ENCODE measurements at places on chromosomes 1 and 21.

- no peak for DNase-seq
Measured at GRCh38 chr1:248691567-248692155, 10.9 kb downstream of the OR14I1 start.

- DNase-seq = no peak
Measured at GRCh38 chr1:2644171-2644570, 11.4 kb upstream of the MMEL1 start.

- no peak for DNase-seq
Measured at GRCh38 chr1:93567255-93567918, 114.2 kb downstream of the BCAR3 start.

DNA sequence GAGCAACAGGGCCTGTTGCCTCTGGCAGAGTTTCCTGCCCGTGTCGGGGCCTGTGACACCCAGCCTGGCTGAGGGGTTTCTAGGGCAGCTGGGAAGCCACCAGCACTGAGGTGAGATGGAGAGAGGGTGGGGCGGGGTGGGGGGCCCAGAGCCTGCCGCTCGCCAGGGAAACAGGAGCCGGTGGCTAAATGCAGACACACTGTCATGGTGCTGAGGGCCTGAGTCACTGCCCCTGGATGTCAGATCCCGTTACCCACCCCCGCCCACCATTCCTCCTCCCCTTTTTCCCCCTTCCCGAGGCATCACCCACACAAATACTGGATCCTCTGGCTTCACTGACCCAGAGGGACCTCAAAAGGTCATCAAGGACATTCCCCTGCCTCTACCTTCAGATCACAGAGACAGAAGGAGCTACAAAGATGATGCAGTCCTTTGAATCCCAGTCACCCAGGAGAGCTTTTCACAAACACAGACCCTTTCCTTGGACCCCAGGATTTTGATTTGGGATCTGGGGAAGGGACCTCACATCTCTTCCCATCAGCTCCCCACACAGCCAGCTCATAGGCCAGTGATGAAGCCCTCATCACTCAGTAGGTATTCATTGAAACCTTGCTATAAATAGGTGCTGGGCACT, 1.9 kb upstream of the HSPB7 start:
- DNase-seq = no peak

DNA sequence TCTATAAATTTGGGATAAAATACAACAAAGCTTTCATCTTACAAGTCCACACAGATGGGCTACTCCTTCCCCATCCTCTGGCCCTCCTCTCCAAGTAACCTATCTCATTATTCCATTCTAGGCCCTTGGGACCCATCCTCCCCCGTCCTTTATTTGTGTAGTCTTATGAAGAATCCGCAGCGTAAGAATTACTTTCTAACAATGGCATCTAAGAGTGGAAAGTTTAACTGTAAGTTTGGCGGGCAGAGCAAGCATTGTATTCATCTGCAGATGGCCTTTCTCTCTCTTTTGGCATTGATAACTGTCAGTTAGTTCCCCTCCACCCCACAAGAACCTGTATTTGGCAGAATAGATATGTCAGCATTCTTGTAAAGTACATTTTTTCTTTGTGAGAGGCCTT, 91.9 kb upstream of the TSPAN2 start:
- DNase-seq = no peak

DNA sequence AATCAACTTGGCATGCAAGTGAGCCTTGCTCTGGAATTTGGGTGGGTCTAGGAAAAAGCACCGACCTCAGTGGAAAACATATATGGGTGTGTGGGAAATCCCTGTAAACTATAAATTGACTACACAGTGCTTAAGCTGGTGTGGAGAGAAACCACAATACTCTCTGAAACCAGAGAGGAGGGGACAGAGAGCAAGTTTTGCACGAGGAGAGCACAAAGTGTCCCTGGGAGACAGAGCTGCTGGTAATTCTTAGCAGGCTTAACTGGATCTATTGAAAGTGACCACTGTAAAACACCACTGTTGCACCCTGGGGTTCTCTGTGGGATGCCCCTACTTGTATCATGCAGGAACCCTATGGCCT, 12.8 kb downstream of the KCNJ15 start:
- DNase-seq = no peak

DNA sequence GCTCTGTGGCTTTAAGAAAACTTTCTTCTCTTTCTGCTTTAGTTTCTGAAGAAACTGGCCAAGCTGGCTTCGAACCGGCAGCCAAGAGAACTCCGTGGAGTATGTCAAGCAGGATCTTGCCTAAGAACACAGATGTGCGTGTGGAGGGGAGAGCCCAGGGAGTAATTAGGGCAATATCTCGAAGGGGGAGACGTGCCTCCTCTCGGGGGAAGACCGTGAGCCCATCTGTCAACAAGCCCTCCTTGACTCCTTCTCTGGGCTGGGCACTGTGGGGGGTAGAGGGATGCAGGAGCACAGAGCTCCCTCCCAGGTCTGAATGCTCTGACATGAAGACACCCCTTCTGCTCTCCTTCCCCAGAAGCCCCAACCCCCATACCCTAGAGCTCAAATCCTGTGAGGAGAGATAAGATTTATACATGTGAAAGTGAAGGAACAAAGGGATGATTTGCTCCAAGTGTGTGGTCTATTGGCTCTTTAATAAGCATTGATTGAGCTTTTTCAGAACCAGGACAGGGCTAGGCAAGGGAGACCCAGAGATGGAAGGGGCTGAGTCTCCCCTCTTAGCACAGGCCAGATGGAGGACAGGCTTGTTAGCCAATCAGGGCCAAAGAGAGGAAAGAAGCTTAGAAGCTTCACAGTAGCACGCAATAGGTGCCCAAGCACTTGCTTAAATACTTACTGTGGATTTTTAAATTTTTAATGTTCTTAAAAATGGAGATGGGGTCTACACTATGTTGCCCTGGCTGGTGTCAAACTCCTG, 37.5 kb downstream of the EDN2 start:
- DNase-seq = no peak

- DNase-seq = no peak
Measured at GRCh38 chr1:153777648-153778047, 2.4 kb downstream of the SLC27A3 start.

- no peak for DNase-seq
Measured at GRCh38 chr1:30612536-30613065, 110.8 kb downstream of the MATN1 start.

DNA sequence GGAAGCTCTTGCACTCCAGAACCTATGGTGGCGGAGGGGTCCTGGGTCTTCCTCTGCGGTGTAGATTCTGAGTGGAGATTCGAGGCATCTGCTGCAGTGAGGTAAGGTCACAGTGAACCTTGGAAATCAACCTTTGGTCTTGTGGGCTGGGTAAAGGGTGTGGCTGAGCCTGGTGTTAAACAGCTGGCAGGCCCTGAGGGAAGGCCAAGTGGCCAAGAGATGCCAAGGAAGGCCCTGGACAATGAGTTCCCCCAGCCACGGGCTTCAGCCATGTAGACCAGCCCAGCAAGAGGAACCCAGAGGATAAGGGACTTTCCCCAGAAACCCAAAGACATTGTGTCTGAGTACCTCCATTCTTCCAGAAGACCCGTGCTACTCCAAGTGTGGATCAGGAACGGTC, 137.2 kb upstream of the ETS2 start:
- no peak for DNase-seq

- DNase-seq = no peak
Measured at GRCh38 chr1:198101716-198102453, 54.9 kb upstream of the NEK7 start.

DNA sequence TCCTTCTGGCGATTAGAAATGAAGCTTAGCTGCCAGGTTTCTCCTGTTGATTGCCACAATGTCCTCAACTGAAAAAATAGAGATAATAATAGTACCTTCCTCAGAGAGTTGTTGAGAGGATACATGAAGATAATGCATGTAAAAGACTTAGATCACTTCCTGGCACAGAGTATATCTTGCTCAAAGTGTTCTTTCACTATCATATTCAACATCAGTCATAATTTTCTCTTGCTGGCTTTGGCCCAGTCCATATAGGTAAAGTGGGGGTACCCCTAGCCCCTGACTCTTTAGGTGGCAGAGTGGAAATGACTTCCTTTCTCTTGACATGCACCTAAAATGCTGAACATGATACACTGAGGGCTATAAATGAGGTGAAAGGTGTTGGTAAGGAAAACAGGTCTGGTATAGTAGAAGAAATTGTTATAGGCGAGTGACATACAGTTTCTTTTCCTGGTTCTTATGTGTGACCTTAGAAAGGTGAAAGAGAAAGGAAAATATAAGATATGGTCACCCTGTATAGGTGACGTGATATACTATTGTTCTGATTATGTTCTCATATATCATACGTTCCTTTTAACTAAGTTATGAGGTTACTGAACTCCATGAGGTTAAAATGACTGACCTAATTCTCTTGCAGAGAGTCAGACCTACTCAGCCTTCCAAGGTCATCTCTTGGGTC, 209.9 kb upstream of the DEPDC1 start:
- DNase-seq = no peak

DNA sequence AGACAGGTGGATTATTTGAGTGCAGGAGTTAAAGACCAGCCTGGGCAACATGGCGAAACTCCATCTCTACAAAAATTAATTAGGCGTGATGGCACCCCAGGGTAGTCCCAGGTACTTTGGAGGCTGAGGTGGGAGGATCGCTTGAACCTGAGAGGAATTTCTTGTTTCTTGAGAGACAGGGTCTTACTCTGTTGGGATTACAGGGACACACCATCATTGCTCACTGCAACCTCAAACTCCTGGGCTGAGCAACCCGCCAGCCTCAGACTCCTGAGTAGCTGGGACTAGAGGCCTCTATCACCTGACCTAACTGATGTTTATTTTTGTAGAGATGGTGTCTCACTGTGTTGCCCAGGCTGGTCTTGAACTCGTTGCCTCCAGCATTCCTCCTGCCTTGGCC, 24.8 kb downstream of the DHX9 start:
- DNase-seq = no peak

DNA sequence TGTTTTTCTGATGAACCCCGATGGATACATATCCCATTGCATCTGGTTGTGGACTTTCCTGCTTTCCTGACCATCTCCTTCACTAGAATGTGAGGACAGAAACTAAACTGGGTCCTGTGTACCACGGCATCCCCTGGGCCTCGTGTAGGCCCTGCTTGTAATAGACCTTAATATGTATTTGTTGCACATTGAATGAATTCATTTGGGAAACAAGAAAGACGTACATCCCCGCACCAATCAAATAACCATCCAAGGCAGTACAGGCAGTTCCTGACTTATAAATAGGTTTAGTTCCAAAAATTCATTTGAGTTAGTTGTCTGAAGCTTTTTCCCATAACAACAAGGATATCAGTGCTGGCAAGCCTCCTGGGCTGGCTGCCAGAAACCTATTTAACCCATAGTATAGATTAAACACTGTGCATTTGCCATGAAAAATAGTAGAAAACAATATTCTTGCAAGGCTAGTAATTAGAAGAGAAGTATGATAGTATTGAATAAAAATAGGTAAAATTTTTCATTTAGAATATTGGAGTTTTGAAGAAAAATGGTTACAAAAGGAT, 81.8 kb upstream of the CD34 start:
- DNase-seq = no peak

- DNase-seq = no peak
Measured at GRCh38 chr1:19710825-19711611, 46.3 kb downstream of the HTR6 start.

DNA sequence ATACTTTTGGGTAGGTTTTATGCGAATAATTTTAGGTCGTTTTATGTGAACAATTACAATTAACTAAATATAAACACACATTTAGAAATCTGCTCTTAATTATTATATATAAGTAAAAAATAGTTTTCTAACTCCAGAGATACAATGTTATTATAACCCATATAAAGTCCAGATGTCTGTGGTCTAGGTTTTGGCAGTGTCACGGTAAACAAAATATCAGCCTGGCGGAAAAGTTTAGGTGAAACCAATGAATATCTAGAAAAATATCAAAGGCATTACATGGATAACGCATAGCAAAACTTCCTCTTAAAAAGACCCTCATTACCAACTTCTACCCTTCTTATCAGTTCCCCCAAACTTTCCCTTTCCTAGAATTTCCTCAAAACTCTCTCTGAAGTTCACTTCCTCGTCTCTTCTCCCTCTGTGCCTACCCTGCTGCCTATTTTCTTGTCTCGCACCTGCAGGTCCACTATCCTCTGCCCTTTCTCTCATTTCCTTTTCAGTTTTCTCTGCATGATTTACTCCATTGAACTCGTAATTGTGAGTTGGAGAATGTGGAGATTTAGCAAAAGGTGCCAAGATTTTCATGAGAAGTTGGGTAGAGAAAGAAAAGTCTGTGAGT, 21.8 kb downstream of the VTCN1 start:
- DNase-seq = no peak

DNA sequence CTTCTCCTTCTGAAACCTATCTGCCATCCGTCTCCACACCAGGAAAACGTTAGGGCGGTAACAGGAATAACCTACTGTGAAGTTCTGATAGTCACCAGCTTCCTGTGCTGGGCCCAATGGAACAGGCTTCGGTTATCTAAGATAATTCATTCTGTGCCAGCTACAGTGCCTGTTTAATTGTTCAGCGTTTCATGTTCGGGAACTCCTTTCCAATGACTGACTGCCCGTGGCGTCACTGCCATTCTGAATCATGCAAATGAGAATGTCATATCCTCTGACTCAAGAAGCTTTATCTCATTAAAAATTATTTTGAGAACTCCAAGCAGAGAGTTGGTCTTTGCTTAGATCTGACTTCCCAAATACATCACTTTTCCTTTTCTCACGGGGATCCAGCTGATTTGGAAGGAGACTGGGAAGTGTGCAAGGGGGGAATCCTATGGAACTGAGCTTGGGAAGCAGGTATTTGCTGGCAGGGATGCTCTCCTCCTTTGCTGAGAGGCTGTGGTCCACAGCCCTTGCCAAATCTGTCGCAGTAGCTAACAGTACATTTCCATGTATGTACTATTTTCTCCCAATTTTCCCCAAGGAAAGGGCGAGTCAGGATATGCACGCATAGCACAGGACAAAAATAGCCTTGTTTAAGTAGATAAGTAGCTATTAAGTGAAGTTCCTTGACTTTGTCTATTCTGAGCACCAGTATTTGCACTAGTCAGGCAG, 358.7 kb downstream of the LTN1 start:
- no peak for DNase-seq

GRCh38 chr1:92298573-92299476, at the start of the genes GLMN and RPAP2:
GLMN (minus strand) TSS chr1:92298987; CDS start chr1:92297999, 988 bp downstream.
RPAP2 (plus strand) TSS chr1:92299059; CDS start chr1:92299074, 15 bp downstream.
- peak; percentile 75 for DNase-seq

DNA sequence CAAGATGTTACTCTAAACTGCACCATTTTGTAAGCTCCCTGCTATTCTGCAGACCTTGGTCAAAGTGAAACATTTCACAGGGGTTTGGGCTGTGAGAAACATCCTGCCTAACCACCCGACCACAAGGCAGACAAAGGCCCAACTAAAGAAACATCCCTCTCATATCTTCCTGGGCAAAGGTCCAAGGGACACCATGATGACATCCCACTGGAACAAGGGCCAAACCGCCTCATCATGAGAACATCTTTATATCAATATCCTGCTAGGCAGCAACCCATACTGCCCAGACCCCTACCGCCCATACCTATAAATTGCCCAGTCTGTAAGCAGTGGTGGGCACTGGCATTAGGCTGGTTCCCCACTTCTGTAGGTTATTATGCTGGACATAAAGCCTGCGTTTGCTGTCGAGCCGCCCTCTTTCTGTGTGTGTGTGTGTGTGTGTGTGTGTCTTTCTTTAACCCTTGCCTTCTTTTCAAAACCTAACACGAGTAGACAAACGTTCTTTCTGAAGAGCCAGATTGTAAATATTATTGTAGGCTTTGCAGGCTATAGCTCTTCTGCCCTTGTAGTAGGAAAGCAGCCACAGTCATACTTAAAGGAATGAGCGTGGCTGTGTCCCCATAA, 1.0 kb upstream of the PPIE start:
- DNase-seq = no peak
